ENCODE measurements at places on chromosomes 3 and 15.

- no peak for DNase-seq
Observed at GRCh38 chr15:39788108-39788507, 5.5 kb upstream of the FSIP1 start.

GRCh38 chr15:40893019-40893670 is 1.1 kb upstream of the VPS18 start:
- no peak for DNase-seq

GRCh38 chr3:124221422-124221821 is 229.5 kb upstream of the ROPN1 start:
- no peak for DNase-seq

DNA sequence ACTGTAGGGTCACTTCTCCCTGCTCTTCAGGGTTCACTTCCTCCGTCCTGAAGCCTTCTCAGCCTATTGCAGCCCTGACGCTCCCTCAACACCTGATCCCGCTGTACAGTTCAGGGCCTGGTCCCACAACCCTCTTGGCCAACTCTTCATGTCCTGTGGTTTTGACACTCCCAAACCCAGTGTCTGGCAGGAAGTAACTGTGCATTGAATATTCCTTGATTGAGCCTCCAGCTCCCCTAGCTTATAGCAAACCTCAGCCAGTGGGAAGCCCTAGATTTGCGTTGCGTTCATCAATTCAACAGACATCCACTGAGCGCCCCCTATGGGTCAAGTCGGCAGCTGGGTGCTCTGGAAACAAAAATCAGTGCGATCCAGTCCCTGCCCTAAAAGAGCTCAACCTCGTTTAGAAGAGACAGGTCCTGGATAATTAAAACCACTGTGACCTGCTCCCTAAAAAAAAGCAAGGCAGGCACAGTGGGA is 13.5 kb downstream of the UBAP1L start:
- DNase-seq, result peak; percentile 24

GRCh38 chr3:63895422-63896189 is 16.6 kb downstream of the SCAANT1 start:
- DNase-seq, result no peak

DNA sequence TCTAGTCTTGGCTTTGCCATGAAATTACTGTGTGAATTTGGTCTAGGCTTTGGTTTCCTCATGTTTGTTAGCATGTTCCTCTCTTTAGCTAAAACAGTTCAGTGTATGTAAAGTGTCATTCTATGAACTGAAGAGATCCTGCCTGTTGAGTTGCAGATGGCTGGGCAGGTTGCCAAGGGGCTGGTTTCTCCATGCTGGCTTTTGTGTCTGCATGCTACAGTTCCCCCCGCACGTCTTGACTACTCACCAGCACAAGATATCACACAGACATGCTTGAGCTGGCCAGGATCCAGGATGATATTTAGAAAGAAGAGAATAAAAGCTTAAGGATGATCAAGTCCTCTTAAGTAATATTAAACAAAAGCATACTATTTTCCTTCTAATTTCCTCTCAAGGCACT is 90.2 kb downstream of the CERS3 start:
- DNase-seq, result no peak

DNA sequence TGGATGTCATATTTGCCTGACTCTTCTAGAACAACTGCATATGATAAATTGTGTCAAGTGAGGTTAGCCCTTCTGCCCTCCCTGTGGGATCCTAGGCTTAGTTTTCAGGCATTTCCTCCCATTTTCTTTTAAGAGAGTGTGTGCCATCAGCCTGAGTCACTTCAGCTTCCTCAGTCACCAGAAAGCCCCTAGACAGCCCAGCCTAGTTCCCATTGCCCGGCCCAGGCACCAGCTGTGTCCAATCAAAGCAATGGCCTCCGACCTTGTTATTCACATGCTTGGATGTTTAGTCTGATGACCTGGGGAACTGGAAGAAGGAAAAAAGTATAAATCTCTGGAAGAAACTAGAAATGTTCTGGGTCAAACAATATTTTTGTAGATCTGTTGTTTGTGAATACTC is 221.9 kb upstream of the LRIG1 start:
- DNase-seq, result no peak

- no peak for DNase-seq
Observed at GRCh38 chr15:99480016-99480810, 85.6 kb upstream of the MEF2A start.

DNA sequence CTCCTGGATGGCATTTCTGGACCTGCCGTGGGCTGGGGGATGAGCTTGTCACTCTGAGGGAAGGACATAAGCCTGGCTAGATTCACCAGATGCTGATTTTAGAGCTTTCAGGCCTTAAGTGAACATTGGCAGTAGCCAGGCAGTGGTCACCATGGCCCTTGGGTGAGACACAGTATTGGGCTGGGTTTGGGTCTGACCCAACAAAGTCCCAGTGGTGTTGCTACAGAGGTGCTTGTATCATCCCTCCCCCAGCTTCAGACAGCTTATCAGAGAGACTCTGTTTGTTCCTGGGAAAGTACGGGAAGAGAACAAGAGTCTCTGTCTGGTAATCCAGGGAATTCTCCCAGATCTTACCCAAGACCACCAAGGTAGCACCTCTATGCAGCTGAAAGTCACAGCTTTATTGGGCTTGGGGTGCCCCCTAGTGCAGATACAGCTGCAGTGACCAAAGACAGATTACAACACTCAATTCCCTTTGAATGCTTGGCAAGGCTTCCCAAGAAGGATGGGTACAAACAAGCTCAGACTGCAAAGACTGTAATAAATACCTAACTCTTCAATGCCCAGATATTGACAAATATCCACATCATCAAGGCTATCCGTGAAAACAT is 9.8 kb upstream of the RUVBL1 start:
- peak; percentile 27 for DNase-seq

- DNase-seq, result no peak
Observed at GRCh38 chr15:77645602-77646001, 12.9 kb upstream of the LINGO1 start.

DNA sequence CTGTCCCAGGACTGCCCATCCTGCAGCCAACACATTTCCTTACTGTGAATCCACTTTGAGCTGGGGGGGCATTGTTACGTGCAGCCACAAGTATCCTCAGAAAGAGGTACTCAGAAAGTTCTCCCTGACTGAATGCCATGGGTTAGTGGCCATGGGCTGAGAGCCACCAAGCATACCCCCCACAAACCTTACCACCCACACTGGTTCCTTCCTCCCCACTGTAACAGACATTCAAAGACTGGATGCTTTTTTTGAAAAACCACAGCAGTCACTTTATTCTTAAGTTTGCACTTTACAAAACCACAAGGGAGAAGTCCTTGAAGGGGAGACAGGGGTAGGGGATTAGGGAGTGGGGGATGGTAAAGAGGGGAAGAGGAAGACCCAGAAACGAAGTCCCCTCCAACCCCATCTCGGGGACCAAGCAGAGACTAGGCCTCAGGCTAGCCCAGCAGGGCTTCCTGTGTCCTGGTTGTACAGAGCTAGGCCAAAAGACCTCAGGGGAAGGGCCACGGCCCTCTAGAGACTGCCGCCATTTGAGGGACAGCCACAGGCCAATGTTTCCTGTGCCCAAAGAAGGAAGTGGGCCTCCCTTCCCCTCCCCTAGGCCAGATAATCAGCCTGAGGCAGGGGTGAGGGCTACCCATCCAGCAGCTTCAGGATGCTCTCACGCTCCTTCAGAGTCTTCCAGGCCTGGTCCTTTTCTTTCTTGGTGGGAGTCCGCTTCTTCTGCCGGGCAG is 10.1 kb upstream of the CAMK1 start:
- no peak for DNase-seq

GRCh38 chr3:105369500-105370371 is 3.0 kb downstream of the ALCAM start:
- DNase-seq, result peak; percentile 17

DNA sequence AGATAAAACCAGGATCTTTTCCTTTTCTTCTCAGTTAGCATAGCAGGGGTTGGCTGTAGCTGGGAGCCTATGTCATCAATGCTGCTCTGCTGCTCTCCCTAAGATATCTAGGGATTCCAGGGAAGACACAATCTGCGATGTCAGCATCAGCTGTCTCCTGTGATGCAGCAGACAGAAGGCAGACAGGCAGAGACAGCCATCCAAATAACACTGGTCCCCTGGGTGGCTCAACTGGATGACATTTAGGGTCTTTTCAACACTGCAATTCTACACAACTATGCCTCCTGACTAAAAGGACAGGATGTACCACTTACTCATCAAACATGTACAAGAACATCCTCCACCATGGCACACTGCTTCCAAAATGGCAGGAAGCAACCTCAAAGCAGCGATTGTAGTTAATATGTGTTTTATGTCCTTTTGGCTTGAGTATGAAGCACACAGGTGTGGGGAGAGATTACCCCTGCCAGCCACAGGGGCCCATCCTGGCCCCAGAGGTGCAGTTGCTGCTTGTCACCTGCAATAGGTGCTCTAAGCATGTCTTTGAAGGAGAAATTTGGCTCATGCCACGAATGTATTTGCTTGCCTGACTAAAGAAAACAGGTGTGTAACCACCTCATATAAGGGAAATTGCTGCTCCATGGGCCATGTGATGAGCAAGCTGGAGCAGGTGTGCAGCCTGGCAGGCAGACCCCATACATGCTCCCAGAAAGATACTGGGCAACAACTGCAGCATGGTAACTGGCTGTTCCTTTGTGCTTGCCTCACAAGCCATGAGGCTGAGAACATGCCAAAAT is 357.8 kb downstream of the VPS13C start:
- DNase-seq, result no peak

- DNase-seq, result no peak
Observed at GRCh38 chr3:169421182-169421581, 242.3 kb downstream of the MECOM start.

DNA sequence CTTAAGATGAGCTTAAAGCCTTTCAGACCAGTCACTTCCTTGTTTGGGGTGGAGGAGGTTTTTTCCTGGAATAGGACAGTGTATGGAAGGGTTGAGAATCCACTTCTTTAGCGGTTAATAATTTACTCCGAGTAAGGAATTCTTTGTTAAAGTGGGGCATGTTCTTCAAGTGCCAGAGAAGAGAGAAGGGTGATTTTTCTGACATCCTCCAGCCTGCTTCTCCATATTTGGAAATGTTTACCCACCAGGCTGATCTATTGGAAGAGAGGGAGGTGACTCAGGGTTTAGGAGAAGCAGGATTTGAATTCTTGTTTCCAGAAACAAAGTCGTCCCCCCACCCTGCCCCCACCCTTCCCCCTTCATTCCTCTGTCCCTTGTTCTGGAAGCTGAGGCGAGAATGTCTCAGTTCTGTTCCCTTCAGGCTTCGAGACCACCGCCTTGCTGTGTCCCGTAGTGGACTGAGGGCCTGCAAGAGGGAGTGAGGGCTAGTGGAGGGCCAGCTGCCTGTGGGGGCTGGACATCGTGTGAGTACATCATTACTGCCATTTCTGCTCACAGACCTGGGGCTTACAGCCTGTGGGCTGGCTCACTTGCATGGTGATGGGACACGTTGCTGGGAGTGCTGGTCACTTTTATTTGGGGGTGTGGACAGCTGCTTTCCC is 58.5 kb downstream of the LPP start:
- no peak for DNase-seq

DNA sequence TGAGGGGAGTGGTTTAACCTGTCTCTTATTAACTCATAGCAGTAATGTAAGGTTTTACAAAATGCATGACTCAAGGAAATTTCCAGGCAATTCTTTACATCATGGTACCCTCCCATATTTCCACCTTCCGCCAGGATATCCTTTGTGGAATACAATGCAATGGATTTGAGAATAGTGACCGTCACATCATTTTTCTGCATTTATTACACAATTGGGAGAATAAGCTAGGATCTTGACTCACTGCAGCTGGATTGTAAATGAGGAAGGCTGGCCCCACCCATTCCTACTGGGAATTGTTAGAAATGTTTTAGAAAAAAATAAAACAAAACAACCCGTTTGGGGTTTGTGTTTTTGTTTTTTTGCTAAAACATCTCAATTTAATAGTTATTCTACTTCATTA is 97.4 kb downstream of the IMPG2 start:
- DNase-seq, result no peak

DNA sequence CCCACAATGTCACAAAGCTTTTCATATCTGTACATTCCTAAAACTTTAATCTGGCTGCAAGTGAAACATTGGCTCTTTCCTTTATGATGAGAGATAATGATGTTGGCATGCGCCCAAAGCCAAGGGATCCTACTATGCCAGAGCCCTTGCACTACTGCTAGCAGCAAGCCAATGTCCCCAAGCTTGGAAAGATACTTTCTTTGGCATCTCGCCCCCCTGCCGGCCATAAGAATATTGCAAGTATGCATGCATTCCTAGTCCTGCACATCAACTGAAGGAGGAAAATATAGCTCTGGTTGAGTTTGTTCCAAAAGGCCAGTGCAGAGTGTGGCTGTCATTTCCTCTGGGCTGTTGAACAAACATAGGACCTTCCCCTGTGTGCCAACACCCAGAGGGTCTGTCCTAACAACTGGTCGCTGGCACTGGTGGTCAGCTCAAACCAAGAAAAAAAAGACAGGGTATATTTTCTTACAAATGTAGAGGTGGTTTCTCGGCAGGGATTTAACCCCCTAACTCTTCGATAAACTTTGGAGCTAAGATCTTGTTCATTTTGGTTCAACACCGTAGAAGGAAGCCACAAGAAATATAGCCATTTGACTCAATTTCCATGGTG is 120.9 kb upstream of the ZBED2 start:
- peak; percentile 12 for DNase-seq

- no peak for DNase-seq
Observed at GRCh38 chr3:100073714-100074307, 40.5 kb downstream of the FILIP1L start.

DNA sequence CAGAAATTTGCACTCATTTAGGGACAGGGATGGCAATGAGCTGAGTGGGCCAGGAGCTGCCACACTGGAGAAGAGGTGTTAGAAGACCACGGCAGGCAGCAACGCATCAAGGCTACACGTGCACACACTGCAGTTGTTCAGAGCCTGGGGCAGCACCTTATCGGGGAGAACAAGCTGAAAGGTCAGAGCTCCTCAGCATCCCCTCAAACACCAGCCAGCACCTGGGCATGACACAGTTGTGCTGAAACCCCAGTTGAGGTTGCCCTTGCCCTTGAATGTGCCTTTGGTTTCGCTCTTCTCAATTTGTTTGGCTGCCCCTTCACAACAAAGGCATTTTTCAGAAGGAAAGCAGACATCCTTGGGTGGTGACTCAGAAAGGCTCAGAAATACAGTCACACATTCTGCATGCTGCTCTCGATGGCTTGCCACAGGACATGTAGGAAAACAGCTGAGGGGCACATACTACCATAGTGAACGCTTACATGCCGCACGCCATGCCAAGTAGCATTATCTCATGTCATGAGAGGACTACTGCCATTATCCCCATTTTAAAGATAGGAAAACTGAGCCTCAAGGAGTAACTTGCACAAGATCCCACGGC is 57.6 kb downstream of the ST8SIA2 start:
- DNase-seq, result no peak

GRCh38 chr3:116905794-116906193 is 196.2 kb downstream of the TUSC7 start:
- DNase-seq, result no peak

- no peak for DNase-seq
Observed at GRCh38 chr3:144470666-144471065, 499.0 kb downstream of the DIPK2A start.

DNA sequence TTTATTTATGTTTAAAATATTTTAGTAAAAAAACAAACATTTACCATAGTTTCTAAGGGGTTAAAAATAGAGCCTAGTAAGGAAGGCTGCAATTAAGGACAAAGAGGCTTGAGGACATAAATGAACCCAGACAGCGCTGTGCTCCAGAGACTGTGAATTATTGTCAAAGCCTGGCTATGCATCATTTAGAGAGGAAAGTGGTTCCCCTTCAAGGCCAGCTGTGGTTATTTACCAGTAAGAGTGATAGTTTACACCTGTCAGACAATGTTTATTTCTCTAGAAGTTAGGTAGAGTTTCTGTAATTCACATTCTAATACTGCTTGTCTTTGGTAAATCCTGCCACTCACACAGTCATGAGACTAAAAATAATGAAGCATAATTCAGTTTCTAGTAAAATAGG is 32.4 kb upstream of the PIK3R4 start:
- DNase-seq, result no peak
